SK-N-SH (cell line): ENCODE measurements at places on chromosomes 12 and 14.

DNA sequence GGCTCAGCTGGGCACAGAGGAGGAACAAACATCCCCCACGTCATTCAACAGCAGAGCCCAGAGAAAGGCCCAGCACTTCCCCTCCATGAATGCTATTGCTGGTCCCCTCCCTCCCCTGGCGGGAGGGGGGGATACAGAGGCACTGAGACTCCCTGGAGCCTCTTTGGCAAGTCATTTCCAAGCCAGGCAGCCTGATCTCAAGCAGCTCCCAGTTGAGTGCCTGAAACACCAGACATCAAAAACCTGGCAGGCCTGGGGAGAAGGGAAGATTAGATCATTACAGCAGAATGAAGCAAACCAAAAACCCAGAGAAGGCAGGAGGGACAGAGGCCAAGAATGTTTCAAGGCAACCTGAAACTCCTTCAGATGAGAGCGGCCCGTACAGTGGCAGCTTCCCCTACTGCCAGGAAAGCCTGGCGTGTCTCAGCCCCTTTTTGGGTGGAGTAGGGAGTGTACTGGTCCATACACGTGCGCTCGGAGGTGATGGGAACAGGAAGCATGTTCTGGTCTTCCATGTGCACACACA lies 92.1 kb downstream of the LRRC74A start:
- DNase-seq, result peak; percentile 57

DNA sequence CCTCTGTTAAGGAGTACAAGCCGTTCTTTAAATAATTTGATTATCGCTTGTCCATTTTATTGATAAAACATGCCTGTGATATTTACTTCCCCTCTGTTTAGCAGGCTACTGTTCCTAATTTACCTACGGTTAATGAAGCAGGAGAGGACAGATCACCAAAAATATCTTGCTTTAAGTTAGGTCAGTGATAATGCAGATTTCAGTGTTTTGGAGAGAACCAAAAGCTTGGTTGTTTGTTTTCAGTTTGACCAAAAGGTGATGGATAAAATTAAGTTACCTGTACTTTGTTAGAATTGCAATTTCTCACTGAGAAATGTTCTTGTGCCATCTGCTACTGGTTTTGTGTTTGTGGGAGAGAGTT lies 958 bp downstream of the SPATS2 start:
- DNase-seq, result no peak

GRCh38 chr14:89667983-89668382 lies 250.9 kb upstream of the FOXN3 start:
- DNase-seq, result no peak

GRCh38 chr12:105157606-105158005 lies 50.1 kb downstream of the WASHC4 start:
- DNase-seq, result no peak

GRCh38 chr12:116525418-116526001 lies 33.7 kb upstream of the MAP1LC3B2 start:
- no peak for DNase-seq

DNA sequence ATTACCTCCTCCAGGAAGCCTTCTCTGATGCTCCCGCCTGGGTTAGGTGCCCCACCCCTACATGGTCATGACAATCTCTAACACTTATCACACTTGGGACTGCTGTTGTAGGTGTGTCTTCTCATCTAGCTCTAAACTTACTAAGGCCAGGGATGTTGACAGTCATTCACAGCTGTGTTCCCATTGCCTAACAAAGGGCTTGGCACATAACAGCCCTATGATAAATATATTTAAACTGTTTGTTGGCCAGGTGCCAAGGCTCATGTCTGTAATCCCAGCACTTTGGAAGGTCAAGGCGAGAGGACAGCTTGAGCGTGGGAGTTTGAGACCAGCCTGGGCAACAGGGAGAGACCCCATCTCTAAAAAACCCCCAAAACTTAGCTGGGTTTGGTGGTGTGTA lies 98.8 kb upstream of the RGS6 start:
- no peak for DNase-seq

DNA sequence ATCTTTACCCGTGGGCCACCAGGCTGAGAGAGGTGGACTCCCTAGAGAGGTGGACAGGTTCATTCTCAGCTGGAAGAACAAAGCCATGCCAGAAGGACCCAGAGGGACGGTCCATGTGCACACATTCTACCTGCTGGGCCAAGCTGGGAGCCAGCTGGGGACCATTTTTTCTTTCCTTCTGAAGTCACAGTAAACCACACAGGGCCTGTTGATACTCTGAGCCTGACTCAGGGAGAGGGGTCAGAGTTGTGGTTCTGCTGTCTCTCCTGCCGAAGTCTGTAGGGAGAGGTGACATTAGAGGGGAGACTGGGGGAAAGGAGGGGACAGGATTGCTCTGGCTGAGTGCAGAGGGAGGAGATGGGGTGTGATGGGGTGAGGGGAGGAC lies 148.6 kb downstream of the TSPAN9 start:
- DNase-seq, result no peak

GRCh38 chr12:53930591-53931255 lies 7.9 kb upstream of the HOXC13 start:
- DNase-seq, result no peak

DNA sequence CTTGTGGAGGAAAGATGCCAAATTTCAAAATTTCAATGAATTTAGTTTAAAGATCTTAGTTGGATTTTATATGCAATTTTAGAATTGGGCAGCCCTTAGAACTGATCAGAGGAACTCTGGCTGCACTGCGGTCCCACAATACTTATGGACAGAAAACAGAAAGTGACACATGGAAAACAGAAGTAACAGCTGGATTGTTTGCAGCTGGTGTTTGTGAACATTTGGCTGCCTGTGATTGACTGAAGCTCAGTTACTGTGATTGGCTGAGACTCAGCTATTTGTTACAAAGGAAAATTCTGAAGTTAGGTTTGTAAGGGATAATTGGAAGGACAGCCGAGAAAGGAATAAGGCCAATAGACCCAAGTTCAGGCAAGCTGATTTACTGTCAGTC lies 10.0 kb upstream of the KRT86 start:
- no peak for DNase-seq

- no peak for DNase-seq
These were observed 48.4 kb downstream of the CSRP2 start for GRCh38 chr12:76830436-76830835.

DNA sequence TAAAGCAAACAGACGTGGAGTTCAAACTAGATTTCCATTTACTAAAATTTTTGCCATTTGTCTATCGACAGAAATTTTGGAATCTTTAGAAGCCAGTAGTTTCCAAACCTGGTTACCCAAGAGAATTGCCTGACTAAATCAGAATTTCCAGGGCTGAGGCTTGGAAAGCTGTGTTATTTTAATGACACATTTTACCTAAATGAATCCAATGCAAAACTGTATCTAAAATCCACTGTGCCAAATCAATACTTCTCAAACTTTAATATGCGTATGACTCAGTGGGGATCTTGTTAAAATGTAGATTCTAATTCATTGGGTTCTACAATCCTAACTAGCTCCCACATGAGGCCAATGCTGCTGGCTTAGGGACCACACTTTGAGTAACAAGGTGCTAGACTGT lies 35.0 kb upstream of the TC2N start:
- DNase-seq, result no peak

- no peak for DNase-seq
These were observed 69.7 kb upstream of the CCND2 start for GRCh38 chr12:4203772-4204376.

GRCh38 chr12:109735825-109736551 lies 22.4 kb downstream of the FAM222A start:
- DNase-seq, result peak; percentile 23
